ENCODE measurements at places on chromosomes 1 and 21. TPM values are rescaled to one million over a fixed set of nuclear protein-coding genes. Genes with fewer than 3 reads are reported as not detected.

The BATF3 gene
- 146 TPM for total RNA-seq

The CRP gene
- total RNA-seq = not detected

The EPHA10 gene
- not detected for total RNA-seq

The SLC44A3 gene
- total RNA-seq = not detected

The TRPM2 gene
- 6.5 TPM for total RNA-seq

The FCRL2 gene
- total RNA-seq = not detected

The BMP8B gene
- 0.94 TPM for total RNA-seq

The RCSD1 gene
- 46.7 TPM for total RNA-seq

The RSBN1 gene
- total RNA-seq = 15.3 TPM

The LORICRIN gene
- total RNA-seq = not detected

The LAPTM5 gene
- 177 TPM for total RNA-seq

The LCE1B gene
- total RNA-seq = not detected

The REN gene
- total RNA-seq = not detected

The LRRC38 gene
- total RNA-seq = not detected

The KIF2C gene
- 45.4 TPM for total RNA-seq

The RIPPLY3 gene
- not detected for total RNA-seq

The SLC6A17 gene
- total RNA-seq = 0.13 TPM

The CLDN8 gene
- total RNA-seq = not detected

The INAVA gene
- not detected for total RNA-seq

The PLEKHG5 gene
- total RNA-seq = 2.1 TPM

The HSD3B1 gene
- total RNA-seq = not detected

The S100A3 gene
- not detected for total RNA-seq

The TBX15 gene
- not detected for total RNA-seq

The C1orf210 gene
- total RNA-seq = not detected

The SERPINC1 gene
- not detected for total RNA-seq
